Activated CD4-positive, alpha-beta T cell treated with anti-CD3 and anti-CD28 coated beads, Interleukin-2, Interleukin-6, amounts not matched to agents 100 ng/mL and 50 ng/mL, durations not matched to agents 16 hours and 8 hours (primary cell): ENCODE measurements at places on chromosomes 16 and 17.

DNA sequence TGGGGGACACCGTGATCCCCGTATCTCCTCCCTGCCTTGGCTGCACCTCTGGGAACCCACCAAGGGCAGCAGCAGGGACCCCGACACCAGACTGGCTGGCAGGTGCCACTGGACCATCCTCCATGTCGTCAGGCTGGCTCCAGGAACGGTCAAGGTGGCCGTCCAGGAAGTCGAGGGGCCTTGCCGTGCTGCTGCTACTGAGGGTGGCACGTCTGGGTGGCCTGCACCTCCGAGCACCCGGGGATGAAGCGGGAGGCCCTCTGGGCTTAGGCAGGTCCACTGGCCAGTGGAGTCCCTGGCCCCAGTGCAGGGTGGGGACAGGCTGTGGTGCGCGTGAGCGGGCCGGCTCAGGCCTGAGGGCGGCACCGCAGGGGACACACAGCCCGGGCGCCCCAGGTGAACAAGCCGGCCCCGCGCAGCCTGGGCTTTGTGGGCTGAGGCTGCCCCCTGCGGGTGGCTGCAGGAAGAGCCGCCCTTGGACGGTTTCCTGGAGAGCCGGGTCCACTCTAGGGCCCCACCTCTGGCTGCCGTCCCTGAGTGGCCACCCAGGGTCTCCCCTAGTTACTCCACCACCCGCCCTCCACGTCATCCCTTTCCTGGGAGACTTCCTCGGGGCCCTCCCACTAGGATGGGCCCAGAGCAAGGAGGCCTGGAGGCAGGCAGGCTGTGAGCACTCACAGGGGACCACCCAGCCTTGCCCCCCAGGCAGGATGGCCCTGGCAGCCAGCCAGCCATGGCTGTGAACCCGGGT is 42.8 kb upstream of the ZC3H18 start:
- DNase-seq = peak; percentile 63

GRCh38 chr17:49381033-49381432 is 19.0 kb upstream of the ZNF652 start:
- no peak for DNase-seq

- DNase-seq = no peak
These were observed 158.8 kb downstream of the CCDC182 start for GRCh38 chr17:57586196-57586740.

GRCh38 chr17:61366715-61367413 is 32.8 kb upstream of the TBX2 start:
- DNase-seq = no peak

DNA sequence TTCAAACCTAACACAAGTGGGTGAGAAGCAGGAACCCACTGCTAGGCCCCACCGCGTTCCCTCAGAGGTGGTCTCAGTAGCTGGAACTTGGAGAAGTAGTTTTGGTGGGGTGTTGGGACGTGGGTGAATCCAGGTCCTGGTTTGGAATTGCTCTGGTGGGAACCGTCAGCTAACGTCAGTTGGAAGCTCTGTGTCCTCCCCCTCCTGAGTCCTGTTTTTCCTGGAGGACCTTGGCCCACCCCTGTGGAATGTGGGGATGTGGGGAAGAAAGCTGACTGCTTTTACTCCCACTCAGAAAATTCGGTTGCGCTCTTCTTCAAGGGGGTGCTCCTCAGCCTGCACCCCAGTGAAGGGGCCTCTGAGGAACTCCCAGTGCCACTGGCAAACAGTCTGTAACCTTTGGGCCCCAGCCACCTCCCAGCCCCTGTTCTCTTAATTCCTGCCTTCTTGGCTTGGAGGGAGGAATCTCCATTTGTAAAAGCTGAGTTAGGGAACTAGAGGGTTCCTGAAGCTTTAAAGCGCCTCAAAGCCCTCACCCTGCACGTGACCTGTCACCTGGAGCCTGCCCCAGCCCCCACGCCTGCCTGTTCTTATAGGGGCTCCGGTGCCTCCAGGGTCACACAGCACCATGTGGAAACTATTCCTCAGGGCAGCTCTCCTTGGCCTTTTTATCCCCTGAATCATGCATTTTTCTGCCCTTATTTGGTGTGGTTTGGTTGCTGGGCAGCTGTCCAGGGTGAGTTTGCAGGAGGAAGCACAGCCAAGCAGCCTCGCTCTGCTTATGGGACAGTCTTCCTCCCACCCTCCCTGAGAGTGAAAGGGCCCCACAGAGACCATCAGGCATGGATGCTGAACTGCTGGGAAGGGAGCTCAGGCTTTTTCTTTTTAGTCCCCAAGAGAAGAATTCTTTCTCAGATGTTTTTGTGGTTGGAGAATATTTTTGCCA is 16.2 kb upstream of the NAGLU start:
- DNase-seq = no peak

- no peak for DNase-seq
These were observed 156.8 kb upstream of the CDH13 start for GRCh38 chr16:82470016-82470415.

DNA sequence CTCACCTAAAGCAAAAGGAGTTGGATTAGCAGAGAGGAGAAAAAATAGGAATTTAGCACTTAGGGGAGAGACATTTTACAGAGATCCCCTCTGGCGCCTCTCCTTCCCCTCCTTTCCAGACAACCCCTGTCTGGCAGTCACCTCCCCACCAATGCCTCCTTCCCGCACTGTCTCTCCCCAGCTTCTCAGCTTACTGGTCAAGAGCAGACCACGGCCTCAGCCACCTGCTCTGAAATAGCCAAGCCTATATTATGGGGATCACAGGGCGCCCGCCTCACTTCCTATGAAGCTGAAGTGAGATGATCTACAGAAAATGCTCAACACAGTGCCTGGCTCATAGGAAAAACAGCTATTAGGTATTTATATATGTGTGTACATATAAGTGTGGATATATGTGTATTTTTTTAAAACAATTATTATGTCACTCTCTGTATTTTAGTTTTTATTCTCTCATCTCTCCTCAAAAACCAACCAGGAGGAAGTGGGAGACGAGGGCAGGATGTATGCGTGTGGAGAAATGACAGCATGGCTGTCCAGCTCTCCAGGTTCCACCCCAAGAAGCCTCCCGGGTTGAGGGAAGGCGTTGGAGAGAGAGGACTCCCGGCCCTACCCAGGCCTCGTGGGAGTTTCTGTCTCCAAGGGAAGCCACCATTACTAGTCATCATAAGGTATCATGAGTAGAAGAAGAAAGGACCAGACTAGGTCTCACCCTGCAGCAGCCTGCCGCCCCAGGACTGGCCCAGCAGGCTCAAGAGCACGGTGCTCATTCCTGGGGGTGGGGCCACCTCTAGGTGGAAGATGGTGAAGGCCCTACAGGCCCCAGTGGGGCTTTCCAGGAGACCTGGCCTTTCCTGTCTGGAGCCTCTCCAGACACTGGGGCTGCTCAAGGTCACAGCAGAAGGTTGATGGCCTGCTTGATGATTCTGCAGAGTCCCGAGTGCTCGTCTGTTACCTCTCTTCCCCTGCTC is 27.2 kb downstream of the MAP3K14 start:
- no peak for DNase-seq

- DNase-seq = no peak
These were observed 72.6 kb downstream of the CDK12 start for GRCh38 chr17:39533891-39534290.

GRCh38 chr16:86306811-86307513 is 203.4 kb upstream of the FOXF1 start:
- DNase-seq = no peak

DNA sequence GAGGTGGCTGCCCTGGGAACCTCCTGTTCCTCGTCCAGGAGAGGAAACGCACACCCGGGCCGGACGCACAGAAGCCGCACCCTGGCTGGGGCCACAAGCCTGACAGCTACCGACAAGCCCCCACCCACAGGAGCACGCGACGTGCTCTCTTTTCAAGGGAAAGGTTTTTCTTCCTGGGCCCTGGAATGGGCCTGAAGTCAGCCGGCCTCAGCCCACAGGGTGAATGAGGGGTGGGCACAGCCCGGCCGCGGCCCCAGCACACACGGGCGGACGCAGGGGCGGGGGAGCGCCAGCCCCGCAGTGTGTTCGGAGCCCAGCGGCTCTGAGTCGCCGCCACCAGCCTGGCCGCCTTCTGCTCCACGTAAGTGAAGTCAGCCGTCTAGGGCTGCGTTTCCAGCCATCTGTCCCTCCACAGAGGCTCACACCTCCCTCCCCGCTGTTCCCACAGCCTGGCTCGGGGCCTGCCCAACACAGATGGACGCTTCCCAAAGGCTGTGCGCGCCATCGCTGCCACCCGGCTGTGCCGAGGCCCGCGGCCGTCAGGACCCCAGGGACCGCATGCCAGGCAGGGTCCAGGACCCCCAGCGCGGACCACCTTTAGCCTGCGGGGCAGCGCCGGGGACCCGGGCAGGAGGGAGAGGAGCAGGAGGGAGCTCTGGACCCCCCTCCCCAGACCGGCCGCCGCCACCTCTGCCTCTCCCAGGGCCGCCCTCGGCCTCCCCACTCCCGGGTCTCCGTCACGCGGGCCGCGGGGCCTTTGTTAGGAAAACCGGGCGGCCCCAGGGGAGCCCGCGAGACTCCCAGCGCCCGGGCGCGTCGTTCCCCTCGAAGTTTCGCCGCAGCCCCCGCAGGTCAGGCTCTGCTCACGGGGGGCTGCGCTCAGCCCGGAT is 36.8 kb downstream of the CBFA2T3 start:
- DNase-seq = no peak
